ENCODE measurements at places on chromosomes 13 and 19.

- no peak for DNase-seq
These were observed 13.8 kb downstream of the LILRB1 start for GRCh38 chr19:54644056-54644455.

DNA sequence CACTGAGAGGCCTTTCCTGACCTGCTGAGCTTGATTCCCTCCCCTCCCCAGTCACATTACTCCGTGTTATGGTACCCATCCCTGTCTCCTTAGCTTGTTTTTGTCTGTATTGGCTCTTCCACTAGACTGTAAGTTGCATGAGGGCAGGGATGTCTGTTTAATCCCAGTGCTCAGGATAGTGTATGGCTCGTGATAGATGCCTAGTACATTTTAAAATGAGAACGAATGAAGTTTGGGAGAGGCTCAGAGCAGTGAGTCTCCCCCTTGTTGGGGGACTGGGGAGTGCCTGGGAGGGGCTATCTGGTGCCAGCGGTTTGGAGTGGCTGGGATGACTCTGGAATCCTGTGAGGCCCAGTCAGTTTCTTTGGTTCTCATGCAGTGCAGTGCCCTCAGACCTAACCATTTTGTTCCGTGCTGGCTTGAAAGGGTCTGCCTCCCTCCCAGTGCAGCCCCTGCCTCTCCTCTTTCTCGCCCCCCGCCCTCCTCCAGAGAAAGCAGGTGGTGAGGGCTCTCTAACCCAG, 35.5 kb downstream of the ACTN4 start:
- DNase-seq: no peak

- no peak for DNase-seq
These were observed 15.3 kb upstream of the SPATA13 start for GRCh38 chr13:24145240-24145639.

DNA sequence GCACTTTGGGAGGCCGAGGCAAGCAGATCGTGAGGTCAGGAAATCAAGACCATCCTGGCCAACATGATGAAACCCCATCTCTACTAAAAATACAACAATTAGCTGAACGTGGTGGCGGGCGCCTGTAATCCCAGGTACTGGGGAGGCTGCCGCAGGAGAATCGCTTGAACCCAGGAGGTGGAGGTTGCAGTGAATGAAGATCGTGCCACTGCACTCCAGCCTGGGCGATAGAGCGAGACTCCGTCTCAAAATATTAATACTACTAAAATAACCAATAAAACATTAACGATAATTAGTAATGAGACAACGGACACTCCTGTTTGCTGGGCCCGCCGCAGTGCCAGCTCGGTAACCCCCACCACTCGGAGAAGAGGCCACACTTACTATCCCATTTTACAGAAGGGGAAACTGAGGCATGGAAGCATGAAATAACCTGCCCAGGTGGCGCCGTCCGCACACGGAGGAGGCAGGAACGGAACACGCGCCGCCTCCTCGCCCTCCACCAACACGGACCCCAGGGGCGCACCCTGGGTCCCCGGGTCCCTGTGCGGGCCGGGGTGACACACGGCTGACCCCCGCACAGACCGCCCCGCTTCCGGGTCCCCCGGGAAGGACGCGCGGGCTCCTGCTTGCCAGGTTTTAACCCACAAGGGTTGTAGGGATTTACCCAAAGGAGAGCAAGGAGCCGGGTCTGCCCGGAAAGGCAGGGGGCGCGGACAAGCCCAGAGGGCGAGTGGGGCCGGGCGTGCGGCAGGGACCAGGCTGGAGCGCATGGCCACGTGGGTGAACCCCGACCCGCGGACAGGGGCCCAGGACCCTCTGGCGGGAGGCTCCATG, 1.6 kb downstream of the R3HDM4 start:
- DNase-seq: no peak

GRCh38 chr19:10408511-10409283, 5.4 kb upstream of the CDC37 start:
- no peak for DNase-seq

GRCh38 chr19:47437500-47437899, 18.2 kb upstream of the MEIS3 start:
- no peak for DNase-seq

GRCh38 chr13:74743992-74744391, 609.8 kb upstream of the KLF12 start:
- DNase-seq: no peak

DNA sequence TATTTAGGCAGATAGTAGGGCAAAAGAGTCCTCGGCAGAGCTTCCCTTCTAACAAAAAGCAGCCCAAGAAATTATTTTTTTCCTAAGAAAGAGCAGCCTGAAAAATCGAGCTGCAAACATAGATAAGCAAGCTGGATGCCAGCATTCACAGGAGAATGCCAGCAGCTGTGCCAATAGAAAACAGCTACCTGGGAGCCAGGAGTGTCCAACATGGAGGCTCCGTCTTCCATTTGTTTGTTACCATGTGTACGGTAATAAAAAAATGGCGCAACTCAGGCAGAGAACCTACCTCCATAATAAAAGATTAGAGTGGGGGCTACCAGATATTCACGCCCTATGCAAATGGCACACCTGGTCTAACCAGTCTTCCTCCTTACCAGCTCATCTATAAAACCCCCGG, 77.6 kb upstream of the IPO5 start:
- no peak for DNase-seq

Measured in T follicular helper cell (primary cell).